ENCODE measurements at places on chromosomes 11 and 22.

- no peak for DNase-seq
Measured at GRCh38 chr11:133172349-133172748, 360.0 kb downstream of the OPCML start.

GRCh38 chr11:30984442-30984816, 385.1 kb downstream of the DCDC1 start:
- DNase-seq: no peak

- no peak for DNase-seq
Measured at GRCh38 chr22:42934338-42934737, 77.3 kb upstream of the ARFGAP3 start.

DNA sequence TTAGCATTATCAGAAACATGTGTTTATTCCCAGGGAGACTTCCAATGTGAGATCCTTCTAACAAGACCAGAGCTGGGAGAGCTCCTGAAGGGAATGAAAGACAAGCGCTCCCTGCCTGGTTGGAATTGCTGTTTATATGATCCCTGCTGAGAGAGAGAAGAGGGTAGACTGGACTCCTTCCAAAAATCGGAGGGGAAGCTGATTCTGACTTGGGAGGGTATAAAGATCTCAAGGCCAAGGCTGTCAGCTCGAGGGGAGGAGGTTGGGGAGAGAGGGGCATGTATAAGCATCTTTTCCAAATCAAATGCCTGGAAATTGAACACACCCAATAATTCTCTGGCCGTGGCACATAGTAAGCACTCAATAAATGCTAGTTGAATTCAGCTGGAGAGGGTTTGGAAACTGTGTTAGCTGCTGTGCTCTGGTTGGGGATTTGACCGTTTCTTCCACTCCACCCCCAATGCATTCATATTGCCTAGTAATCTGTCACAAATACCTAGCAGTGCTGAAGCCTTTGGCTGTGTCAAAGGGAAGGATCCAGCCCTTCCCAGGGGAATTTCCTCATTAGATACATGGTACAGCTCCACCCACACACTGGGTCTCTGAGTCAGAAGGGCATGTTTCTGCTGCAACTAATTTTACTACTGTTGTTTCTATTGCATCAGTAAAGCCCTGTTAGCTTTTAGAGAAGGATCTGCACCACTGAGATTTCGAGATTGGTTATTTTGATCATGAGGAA, 61.5 kb downstream of the CACNG2 start:
- no peak for DNase-seq
